ENCODE measurements at places on chromosomes 11 and 22. TPM values are rescaled to one million over a fixed set of nuclear protein-coding genes. Genes with fewer than 3 reads are reported as not detected.

DNA sequence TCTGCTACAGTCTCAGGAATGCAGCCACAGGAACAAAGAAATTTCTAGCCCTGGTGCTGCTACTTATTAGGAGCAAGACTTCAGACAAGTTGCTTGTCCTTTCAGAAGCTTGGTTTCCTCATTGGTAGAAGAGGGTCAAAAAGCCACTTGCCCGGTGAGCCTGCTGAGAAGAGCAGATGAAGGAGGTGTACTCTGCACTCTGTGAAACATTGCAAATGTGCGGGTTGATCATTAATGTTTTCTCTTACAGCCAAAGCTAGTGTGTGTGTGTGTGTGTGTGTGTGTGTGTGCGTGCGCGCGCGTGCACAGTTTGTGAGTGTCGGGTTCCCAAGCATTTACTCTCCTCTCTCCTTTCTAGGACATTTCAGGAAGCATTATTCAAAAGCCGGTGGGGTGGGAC lies 86.3 kb upstream of the NNMT start:
- no peak for DNase-seq

DNA sequence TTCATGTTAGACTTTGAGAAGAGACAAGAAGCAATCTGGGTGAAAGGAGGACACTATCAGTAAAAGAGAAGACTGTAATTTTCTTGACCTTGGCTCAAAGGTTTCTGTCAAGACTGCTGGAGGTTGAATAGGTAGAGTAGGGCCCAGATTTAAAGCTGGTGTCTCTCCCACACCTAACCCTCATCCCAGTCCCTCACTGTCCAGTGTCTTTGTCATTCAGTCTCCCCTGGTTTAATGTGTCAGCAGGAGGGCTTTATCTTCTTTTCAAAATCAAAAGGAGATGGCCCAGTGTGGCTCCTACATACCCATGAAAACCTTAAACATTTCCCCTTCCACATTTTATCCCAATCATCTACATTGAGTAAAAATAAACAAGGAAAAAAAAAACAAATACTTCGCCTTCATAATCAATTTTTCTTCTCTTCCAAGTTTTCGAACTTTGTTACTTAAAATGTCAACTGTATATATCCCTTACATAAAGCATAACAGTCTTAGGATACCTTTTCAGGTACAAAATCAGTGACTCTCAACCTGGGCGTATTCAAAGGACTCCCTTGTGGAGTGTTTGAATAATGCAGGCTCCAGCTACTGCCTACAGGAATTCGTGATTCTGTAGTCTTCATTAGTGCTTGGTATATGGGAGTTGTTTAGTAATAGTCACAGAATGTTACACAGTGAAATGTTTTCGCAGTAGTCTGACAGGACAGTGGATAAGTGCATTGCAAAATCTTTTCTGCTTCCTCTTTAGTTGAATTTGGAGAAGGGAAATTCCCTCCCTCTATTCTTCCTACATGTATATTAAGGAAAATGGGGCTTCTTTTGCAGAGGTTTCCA lies 87.2 kb downstream of the FAT3 start:
- peak; percentile 27 for DNase-seq

DNA sequence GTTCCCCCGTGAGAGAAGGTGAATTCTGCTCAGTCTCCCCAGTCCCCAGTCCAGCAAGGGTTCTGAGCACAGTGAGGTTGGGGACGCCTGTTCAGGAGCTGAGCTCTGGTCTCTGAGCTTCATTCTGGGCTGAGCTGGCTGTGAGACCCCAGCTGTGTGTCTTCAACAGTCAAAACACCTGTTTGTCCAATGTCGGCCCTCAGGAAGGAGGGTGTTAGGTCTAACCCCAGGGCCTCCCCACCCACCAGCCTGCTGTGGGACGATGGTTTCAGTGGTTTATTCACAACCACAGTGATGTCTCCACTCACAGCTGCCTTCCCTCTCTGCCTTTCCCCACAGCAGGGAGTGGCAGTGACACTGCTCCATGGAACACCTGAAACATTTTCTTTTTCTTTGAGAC lies 1282.9 kb downstream of the TBC1D22A start:
- DNase-seq = no peak

DNA sequence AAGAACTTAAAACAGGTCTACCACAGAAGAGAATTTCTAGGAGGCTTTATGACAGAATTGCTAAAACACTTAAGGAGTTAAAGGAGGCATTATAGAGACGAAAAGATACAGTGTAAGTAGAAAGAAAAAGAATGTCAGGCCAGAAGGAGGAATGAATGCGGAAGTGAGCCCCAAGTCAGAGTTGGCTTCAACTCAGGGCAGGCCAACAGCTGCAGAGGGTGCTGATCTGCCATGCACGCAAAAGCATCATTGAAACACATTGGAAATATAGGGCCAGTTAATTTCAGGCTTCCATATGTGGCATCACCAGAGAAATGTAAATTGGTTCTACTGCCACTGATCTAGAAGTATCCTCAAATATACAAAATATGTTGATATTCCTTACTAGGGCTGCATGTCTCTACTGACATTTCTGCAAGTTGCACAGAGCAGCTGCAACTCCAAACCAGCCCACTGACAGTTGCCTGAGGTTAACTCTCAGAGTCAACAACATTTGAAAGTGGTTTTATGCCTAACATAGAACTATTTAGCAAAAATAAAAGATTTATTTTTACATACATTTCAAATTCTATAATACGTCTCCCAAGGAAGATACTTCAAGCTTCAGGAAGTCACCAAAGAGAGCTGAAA lies 324.1 kb downstream of the C11orf87 start:
- DNase-seq = no peak

Gene GGTLC3
- not detected for total RNA-seq

- DNase-seq = no peak
Measured at GRCh38 chr11:115269191-115269950, 234.8 kb downstream of the CADM1 start.

GRCh38 chr11:69541501-69542313 lies 60.2 kb downstream of the LINC01488 start:
- DNase-seq = peak; percentile 56

Gene FOLR1
- total RNA-seq = 0.40 TPM

Gene CD59
- total RNA-seq = 1,162 TPM

- no peak for DNase-seq
Measured at GRCh38 chr22:35203583-35203982, 53.7 kb upstream of the HMGXB4 start.

Gene EIF3D
- 154 TPM for total RNA-seq

Gene DLG2
- total RNA-seq = 0.39 TPM

Gene ADM
- total RNA-seq = 226 TPM

Gene SCO2
- total RNA-seq = 8.2 TPM

Gene DYNC2H1
- total RNA-seq = 10.9 TPM

DNA sequence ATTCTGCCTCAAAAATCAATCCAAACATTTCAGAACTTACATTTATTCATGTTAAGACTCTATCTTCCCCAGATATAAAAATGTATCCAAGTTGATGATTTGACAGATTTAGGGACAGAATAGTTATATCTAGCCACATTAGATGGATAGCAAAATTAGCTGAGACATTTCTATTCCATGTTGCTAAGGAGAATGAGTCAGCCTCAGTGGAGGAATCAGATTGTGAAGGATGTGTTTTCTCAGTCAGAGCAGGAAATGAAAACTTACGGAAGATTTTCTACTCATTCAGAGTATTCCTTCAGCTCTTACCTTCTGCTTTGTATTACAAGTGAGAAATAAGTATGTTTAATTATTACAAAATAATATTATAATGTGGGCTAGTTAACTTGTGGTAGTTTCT lies 556.3 kb upstream of the ANO3 start:
- no peak for DNase-seq

Gene INPP5J
- total RNA-seq = 0.99 TPM

DNA sequence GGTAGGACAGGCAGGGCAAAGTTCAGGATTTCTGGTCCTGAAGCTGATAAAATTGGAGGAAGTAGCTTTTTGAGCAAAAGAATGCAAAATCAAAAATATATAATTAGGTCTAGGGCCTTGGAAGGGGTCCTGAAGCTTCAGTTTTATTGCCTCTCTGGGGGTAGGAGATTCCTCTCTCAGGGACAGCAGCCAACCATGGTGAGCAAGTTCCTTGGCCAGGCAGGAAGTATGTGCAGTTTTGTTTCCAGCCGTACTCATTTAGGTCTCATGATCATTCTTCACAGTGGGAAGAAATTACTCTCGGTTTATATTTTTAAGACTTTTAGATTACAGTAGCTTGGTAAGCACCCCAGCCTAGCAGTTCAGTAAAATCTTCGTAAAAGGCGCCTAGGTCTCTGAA lies 2.9 kb upstream of the RAB38 start:
- no peak for DNase-seq

DNA sequence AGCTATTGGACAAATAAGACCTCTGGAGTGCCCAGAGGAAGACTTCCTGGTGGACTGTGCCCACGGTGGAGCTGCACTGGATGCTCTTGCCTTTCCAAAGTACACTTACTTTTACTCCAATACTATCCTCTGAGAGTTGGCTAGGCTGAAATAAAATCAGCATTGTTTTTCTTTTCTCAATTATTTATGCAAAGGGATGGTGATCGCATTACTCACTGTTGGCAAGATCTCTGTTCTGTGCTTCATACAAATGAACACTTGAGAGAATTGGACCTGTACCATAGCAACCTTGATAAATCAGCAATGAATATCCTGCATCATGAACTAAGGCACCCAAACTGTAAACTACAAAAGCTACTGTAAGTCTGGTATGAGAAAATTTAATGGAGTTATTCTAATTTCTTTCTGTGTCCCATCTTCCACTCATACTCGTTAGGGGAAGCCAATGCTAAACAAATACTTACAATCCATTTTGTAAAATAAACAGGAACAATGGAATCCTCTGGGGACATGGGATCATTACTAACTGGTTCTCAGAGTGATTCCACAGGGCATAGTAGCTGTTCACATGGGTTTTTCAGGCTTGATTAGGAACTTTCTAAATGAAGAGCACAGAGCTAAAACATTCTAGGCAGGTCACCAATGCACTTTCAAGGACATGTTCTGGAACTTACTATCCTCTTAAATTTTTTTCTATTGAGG lies 26.3 kb downstream of the NLRP14 start:
- peak; percentile 36 for DNase-seq
